HFFc6 (cell line): ENCODE measurements at places on chromosomes 6 and 20. TPM values are rescaled to one million over a fixed set of nuclear protein-coding genes. Genes with fewer than 3 reads are reported as not detected.

CEP162 gene
- 2.9 to 3.8 TPM (median 3.1 TPM) in 3 replicates for total RNA-seq

TNF gene
- total RNA-seq, result 0.12 to 0.25 TPM (median 0.13 TPM) in 3 replicates

NKAIN2 gene
- total RNA-seq, result not detected in 3 replicates

PRND gene
- total RNA-seq, result 0.26 to 0.62 TPM (median 0.34 TPM) in 3 replicates

DNA sequence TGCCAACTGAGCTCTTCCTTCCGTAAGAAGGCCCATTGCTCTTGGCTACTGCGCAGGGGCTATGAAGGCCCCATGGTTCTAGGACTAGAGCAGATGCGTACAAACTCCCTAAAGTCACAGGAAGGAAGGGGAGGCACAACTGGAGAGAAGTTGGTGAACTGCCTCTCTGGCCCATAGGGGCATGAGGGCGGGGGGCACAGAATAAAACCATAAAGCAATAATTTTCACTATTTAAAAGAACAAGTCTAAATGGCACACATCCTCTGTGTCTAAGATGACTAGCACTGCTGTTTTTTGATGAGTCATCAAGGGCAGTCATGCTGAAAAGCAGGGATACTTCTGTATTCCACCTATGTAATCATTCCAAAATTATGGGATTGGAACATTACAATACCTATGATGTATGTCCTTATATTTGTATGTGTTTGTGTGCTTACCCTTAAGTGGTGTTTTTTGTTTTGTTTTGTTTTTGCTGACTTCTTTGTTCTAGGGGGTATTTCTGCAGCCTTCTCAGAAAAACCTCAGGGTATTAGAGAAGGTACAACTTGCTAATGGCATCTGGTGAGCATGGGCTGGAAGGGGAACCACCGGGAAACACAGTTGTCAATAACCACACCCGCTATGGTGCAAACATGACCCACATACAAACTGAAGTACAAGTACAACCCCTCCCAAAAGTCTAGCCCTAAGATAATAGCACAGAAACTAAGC is 36.9 kb downstream of the B4GALT5 start:
- peak; percentile 42 for DNase-seq
- peaks cover 10% of the 10 kb centered on the region for H3K36me3 ChIP-seq
- H3K4me3 ChIP-seq, result peak overlapping the region; percentile 53
- peak overlapping the region; percentile 79 for H3K27ac ChIP-seq
- peaks cover 82% of the 10 kb centered on the region for H3K4me1 ChIP-seq
- no peaks in the 10 kb centered on the region for H3K27me3 ChIP-seq

DNA sequence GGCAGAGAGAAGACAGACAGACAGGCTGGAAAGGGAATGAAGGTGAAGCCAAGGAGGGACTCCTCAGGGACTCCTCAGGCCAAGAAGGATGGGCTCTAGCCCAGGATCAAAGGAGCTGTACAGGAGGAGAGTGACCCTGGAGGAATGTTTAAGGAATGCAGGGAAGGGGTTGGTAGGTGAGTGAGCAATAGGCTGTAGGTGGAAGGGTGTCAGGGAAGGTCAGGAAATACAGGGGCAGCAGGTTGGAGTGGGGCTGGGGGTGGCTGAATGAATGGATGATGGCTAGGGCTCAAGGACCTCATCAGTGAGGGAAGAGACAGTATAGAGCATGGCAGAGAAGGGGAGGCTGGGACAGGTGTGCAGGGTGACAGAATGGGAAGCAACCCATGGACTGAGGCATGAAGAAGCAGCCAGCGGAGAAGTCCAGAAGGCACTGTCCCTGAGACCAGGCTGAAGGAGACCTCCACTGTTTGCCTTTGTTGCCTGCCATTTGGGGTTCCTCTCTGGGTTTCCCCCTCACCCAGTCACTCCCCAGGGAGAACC is 13.2 kb downstream of the SYNGAP1 start:
- peaks cover 3% of the 10 kb centered on the region; the same call in 1 of the 2 replicates for H3K27me3 ChIP-seq
- peaks cover 54% of the 10 kb centered on the region for H3K4me1 ChIP-seq
- DNase-seq, result no peak
- peaks cover 26% of the 10 kb centered on the region; the same call in 1 of the 2 replicates for H3K36me3 ChIP-seq
- no peak overlapping the region for H3K4me3 ChIP-seq
- peak overlapping the region; percentile 27 for H3K27ac ChIP-seq

DNA sequence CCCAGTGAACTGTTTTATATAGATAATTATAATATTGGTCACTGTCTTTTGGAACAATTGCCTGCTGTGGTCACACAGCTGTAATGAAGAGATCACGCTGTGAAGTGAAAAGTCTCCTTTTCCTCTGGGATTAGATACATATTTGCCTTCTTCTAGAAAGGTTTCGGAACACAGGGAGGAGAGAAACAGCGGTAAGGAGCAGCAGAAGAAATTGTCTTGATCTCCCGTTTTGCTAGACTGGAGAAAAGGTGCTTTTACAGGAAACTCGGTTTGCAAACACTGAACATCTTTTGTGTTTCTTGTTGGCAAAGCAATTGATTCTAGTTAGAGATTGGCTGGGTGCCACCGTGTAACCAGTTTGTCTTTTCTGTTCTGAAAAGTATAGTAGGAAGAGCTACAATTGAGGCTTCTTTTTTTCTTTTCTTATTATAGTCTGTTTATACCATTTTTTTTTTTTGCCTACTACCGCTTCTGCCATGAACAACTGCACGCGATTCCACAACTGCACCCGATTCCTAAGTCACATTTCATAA is 404.1 kb upstream of the ID4 start:
- H3K27ac ChIP-seq, result no peak overlapping the region
- H3K4me3 ChIP-seq, result no peak overlapping the region
- no peak for DNase-seq
- no peaks in the 10 kb centered on the region for H3K4me1 ChIP-seq
- H3K36me3 ChIP-seq, result no peaks in the 10 kb centered on the region
